ENCODE measurements at places on chromosomes 16 and 17.

GRCh38 chr17:67198131-67198530 lies 46.9 kb downstream of the HELZ start:
- no peaks in the 10 kb centered on the region for H3K4me1 ChIP-seq
- no peaks in the 10 kb centered on the region for H3K27me3 ChIP-seq
- H3K36me3 ChIP-seq: peaks cover 10% of the 10 kb centered on the region
- H3K27ac ChIP-seq: no peak overlapping the region
- DNase-seq: no peak

DNA sequence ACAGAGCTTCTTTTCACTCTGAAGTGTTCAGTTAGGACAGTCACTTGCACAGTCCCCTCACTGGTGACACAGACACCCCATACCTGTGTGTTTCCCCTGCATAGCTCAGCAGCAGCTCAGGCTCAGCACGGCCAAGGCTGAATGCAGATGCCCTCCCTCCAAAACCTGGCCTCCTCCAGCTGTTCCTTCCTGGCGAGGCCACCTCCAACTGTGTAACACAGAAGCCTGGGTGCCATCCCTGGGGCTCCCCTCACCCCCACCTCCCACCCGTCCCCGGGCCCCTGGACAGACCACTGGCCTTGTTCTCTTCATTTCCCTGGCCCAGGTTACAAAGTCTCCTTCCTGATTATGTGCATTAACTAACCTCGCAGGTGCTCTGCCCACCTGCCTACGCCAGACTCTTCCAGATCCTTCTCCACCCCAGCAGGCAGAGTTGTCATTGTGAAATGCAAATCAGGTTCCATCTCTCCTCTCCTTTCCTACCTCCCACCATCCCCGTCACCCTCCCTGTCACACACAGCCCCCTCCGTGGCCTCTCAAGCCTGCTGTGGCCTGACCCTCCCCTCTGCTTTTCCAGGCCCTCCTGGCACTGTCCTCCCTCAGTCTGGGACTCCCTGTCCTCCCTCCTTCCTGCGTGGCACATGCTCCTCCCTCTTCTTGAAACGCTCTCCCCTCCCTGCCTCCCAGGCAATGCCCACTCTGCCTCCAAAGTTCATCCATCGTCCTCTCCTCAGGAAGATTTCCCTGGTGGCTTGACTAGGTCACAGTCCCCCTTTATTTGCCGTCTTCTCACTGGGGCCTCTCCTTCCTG lies 26.4 kb downstream of the MLYCD start:
- DNase-seq: no peak
- H3K4me1 ChIP-seq: peaks cover 3% of the 10 kb centered on the region
- no peaks in the 10 kb centered on the region for H3K36me3 ChIP-seq
- no peaks in the 10 kb centered on the region for H3K27me3 ChIP-seq

- no peaks in the 10 kb centered on the region for H3K36me3 ChIP-seq
- H3K4me3 ChIP-seq: no peak overlapping the region
- no peak overlapping the region for H3K27ac ChIP-seq
Observed at GRCh38 chr16:52408191-52408845, 138.6 kb downstream of the TOX3 start.

- peaks cover 29% of the 10 kb centered on the region for H3K27me3 ChIP-seq
- H3K4me3 ChIP-seq: no peak overlapping the region
- H3K27ac ChIP-seq: no peak overlapping the region
Observed at GRCh38 chr16:84159007-84159406, 13.9 kb downstream of the DNAAF1 start.

Measured in endothelial cell of umbilical vein (primary cell).